Thyroid gland (tissue), 4 donors: ENCODE measurements at places on chromosomes 13 and 19.
A peak's percentile ranks its signal among the peaks of the same experiment; 100 is the strongest.

DNA sequence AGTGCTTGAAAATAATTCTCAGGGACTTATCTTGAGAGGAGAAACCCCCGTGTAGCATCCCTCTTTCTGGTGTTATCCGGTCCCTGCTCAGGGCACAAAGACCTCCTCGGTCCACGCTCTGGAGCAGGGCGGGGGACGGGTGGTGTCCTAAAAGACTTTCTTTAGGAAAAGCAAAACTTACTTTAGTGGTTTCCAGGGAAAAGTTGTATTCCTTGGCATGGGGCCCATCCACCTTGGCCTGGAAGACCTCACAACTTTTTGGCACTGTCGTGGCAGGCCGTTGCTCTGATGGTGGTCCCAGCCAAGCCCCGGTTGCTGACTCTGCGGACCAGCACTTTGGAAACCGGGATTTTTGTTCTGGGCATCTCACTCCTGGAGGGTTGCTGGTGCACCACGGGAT is 2.7 kb downstream of the AMER2 start:
- DNase-seq = no peak

DNA sequence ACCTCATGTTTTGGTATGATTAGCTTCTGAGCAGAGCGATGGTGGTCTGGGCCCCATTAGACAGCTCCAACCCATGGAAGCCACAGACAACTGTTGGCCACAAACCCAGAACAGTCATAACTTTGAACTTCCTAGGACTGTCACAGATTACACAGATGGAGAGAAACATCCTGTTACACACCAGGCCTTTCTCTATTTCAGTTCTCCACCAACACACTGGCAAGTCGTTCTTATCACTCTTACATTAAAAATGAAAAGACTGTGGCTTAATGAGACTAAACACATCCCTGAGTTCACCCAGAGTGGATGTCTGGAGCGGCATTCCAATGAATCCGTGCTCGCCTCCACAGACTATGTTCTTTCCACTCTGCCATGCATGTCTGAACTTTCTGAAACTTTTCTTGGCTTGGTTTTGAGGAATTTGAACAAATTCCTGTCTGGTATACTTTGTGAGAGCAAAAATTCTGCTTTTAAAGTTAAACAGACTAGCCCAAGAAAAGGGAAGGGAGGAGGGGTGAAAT is 109.1 kb downstream of the NALCN start:
- peak; percentile 48 for DNase-seq

DNA sequence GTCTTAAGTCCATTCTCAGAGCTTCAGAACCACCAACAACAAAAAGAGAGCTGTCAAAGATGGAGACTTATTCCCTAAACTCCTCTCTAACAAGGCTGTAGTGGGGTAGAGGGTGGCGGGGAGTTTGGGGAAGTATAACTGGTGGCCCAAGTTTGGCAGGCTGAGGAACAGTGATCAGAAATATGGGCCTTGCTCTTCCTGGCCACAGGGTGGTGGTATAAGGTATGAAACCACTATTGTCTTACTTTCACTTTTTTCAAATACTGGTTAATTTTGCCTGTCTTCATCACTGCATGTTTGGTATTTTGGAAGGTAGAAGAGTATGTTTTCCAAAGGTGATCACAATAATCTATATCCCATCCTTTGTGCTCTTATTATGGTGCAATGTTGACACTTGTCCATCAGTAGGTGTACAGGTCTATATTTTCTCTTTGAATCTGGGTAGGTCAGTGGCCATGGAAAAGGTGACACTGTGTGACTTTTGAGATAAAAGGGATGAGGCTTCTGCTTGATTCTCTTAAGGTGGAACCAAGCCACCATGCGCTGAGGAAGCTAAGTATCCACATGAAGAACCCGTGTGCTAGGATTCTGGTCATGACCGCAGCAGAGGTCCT is 23.2 kb upstream of the GPC5 start:
- DNase-seq = no peak

DNA sequence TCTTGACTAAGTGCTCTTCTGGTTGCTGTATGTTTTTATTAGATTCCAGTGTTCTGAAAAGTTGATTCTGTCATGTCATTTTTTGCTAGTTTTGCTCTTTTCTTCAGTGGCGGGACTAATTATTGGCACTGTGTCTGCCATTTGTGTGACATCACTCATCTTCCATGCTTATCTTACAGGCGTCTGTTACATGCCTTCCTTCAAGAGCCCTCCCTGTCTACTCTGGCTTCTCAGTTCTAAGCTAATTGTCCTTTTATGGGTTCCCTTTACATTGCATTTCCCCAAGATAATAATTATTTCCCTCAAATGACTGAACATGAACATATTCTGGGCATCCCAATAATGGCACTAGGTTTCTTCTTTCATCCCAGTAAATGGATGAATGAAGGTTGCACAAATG is 459.1 kb downstream of the DCT start:
- DNase-seq = no peak

DNA sequence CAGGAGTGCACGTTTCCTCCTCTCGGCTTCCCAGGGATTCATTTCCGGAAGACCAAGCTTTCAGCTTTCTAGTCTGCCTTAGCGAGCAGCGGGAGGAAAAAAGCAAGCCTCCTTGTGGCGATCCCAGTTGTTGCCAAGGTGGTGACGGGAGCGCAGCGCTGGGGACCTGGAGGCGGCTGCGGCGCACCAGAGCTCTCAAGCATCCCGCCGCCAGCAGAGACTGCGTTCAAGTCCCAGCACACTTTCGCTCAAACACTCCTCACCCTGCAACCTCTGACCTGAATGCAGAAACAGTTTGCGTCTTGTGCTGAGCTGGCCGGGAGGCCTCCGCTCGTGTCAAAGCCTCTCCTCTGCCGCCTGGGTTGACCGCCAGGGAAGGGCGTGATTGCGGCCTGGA is 4.9 kb downstream of the GSX1 start:
- DNase-seq = no peak

GRCh38 chr19:15419413-15420025 is 731 bp upstream of the AKAP8L start:
- no peak for DNase-seq

DNA sequence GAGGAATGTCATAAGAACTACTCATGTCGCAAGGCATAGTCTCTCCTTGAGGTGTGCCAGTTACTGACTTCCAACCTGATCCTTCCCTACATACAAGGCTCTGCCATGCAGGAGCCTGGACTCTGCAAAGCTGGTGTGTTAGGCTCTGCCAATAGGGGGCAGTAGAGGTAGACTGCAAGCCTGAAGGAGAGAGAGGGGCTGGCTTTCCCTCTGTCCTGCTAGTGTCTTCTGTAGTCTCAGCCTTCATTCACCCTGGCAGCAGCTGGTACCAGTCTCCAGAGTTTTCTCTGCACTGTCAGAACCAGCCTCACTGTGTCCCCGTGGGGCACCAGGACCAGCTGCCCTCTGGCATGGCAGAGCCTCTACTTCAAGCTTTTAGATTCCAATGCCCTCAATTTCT is 14.5 kb downstream of the SHISA2 start:
- peak; percentile 48 for DNase-seq
